ENCODE measurements at places on chromosomes 2 and 18.

GRCh38 chr2:109172556-109173105 lies 43.6 kb downstream of the SH3RF3 start:
- DNase-seq, result peak; percentile 17

- no peak for DNase-seq
Measured at GRCh38 chr18:48791636-48792105, 159.1 kb downstream of the SMAD7 start.

- peak; percentile 27 for DNase-seq
Measured at GRCh38 chr2:101255501-101255900, 2.8 kb downstream of the CNOT11 start.

GRCh38 chr2:213766465-213766901 lies 482.2 kb downstream of the SPAG16 start:
- peak; percentile 41 for DNase-seq

DNA sequence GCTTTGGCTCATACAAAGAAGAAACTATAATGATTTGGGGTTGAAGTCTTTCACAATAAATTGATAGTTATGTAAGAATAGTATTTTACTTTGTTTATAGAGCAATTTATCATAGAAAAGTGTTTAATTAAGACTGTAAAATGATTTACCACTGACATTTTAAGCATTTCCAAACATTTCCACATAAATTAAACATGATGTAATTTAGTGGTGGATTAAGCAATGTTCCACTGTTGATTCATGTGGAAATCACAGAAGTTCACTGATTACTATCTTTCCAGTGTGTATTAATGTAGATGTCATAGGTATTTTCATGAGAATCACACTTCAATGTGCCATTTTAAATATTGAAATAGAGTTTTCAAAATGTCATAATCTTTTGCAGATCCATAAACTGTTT lies 40.1 kb upstream of the GRB14 start:
- DNase-seq, result peak; percentile 67

DNA sequence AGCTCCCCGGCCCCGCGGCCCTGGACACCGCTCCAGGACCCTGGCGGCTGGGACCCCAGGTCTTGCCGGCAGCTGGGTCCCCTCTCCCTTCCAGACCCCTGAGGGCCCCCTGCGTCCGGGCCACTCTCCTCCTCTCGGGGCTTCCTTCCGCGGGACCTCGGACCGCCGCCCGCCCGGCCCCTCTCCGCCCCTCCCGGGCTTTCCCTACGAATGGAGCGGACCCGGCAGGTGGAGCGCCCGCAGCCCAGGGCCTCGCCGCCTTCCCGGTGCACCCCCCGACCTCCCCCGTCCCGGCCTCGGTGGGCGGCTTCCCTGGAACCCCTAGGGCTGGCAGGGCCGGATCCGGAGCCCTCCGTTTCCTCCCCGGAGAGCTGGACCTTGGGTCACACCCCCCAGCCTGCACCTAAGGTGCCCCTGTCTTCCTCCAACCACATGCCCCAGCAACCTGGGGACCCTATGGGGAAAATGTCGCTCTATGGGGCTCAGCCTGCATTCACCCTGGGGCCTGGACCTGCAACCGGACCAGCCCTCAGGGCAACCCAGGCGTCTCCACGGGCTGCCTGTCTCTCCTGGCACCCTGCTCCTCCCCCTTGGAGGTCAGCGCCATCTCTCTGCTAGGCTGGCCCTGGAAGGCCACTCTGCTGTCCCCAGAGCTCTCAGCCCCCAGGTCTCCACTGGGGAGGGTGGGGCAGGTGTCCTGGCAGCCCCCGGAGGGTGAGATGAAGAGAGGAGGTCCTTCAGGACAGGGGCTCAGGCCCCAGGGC lies 730 bp downstream of the B3GNT7 start:
- DNase-seq, result no peak

DNA sequence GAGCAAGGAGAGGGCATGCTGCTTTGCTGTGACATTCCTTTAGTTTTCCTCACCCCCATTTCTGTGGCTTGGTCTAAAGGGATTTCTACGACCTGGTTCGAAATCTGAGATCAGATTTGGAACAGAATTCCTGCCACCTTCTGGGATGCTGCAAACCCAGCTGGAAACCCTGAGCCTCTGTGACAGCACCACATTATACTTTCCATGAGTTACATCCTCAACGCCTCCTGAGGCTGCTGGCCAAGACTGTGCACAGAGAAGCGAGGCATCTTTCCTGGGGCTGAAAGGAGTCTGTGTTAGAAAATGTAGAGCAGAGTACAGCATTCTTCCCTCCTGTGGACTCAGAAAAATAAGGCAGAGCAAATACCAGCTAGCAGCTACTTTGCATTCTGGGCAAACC lies 138.1 kb upstream of the CHAC2 start:
- DNase-seq, result peak; percentile 8

GRCh38 chr2:141411419-141411818 lies 719.4 kb downstream of the LRP1B start:
- DNase-seq, result no peak

Measured in EH (cell line).